NCI-H187 treated with DMSO at 0.1 percent for 48 hours (cell line): ENCODE measurements at places on chromosomes 16 and 17.

GRCh38 chr17:45274033-45274432 lies 12.1 kb upstream of the SPATA32 start:
- no peak for DNase-seq

- no peak for DNase-seq
These were observed 41.6 kb downstream of the SNX11 start for GRCh38 chr17:48148854-48149786.

- no peak for DNase-seq
These were observed 89.2 kb downstream of the MAP2K6 start for GRCh38 chr17:69503711-69504110.

DNA sequence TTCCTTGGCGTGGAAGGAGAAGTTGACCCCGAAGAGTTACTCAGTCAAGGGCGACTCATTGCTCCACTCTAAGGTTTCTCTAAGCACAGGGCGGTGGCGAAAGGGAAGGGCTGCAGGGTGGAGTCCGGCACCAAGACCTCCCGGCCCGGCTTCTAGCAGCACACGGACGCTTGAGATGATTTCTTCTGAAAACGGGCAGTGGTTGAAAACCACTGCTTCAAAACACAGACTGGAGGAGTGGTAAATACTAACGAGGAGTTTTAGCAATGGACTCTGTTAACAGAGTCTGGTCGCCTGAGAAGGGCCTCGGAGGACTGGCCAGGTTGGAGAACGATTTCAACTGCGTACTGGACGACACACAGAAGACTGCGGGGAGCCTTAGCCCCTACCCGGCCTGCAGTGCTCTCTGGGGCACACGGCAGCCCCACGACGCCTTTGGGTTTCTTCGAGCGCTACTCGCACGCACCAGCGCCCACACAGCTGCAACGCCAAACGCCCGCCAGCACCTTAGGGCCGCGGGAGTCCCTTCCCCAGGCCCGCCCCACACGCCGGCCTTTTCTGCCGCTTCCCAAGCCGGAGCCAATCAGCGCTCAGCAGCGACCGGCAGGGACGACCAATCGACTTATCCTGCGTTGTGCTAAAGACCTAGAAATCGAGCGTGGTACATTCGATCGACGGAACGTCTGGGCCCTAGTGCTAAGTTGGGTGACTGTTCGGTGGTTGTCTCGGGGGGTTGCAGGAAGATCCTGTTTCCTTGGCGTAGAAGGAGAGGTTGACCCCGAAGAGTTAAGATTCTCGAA lies 14.4 kb upstream of the CA4 start:
- DNase-seq = peak; percentile 73

- peak; percentile 19 for DNase-seq
These were observed 46.2 kb upstream of the NOL11 start for GRCh38 chr17:67671493-67671892.

DNA sequence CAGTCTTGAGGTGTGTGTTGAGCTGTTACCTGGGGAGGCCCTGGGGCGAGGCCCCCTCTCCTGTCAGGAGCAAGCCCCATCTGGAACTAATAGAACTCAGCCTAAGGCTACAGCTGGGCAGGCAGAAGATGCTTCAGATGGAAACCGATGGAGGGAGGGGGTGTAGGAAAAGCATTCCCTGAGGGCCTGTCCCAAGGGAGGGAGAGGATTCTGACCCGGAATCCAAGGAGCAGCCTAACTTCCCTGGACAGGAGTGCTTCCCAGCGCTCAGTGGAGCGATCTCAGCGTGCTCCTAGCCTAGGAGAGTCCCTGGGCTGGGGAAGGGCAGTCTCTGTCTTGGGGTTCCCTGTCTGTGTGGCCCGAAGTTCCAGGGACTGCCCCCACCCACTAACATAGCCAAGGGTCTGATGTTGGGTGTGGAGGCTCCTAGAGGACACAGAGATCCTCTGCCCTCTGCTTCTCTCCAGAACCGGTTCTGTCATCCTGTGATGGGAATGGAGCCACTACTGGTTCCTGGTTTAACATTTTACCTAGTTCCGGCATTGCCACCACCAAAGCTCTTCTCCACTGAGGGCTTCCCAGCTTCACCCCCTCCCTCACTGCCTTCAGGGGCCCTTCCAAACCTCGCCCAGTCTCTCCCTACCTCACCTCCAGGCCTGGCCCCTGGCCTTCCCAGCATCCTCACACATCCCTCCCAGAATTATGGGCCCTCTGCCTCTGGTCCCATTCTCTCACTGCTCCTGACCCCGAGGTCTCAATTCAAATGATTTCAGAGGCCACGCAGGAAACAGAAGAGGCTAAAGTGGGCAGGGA lies 58.7 kb downstream of the RTN4RL1 start:
- DNase-seq = no peak

GRCh38 chr16:84810518-84811273 lies 9.1 kb upstream of the CRISPLD2 start:
- no peak for DNase-seq

DNA sequence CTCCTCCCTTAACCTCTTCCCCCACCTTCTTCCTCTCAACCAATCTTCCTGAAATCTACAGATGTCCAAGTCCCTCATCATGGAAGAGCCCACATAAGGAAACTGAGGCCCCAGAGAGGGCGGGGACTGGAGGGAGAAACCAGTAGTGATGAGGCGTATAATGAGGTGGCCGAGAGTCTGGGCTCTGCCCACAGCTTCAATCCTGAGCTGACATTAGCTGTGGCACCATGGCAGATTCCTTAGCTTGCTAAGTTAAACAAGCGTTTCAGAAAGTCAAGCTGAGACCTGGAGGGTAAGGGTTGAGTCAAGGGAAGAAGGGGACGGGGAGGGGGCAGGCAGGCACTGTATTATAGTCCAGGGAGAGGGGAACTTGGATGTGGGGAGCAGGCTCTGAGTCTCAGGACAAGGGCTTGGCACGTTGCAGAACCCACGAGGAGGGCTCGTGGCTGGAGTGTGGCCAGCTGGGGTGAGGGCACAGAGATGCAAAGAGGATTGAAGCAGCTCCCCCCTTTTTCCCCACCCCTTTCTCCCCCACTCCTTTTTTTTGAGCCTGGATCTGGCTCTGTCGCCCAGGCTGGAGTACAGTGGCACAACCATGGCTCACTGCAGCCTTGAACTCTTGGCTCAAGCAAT lies 13.3 kb downstream of the ARHGAP23 start:
- DNase-seq = no peak

GRCh38 chr17:66715745-66716156 lies 119.2 kb upstream of the CACNG5 start:
- peak; percentile 20 for DNase-seq

DNA sequence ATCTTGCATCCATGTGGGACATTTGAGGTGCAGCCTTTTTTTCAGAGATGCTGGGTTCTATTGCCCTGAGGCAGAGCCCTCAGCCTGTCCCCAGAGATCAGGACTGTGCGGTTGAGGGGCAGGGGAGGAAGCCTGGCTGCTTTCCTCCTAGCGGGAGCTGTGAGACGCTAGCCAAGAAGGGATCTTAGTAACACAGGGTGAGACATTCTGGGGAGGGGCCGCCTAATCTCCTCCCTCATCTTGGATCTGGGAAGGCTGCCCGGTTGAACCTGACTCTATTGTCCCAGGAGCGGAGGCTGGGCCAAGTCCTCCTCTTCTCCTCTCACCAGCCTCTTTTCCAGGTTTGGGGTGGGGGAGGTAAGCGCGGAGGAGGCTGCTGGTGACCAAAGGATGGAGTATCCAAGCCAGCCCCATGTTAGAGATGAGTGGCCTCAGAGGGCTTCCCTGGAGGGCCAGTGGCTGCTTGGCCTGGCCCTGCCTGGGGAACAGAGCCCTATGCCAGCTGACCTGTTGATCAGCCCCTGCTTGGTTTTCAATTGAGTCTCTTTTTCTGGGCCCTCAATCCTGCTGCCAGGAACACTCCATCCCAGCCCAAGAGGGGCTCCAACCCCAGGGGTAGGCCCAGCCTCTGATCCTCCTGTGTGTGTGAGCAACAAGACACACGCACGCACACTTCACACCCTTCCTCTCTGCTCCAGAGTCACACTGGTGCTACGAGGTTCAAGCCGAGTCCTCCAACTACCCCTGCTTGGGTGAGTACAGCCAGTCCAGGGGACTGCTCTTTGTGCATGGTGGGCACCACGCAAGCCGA lies 5.0 kb downstream of the CA4 start:
- DNase-seq = no peak

- DNase-seq = no peak
These were observed 86.5 kb downstream of the RPA1 start for GRCh38 chr17:1916316-1916715.

DNA sequence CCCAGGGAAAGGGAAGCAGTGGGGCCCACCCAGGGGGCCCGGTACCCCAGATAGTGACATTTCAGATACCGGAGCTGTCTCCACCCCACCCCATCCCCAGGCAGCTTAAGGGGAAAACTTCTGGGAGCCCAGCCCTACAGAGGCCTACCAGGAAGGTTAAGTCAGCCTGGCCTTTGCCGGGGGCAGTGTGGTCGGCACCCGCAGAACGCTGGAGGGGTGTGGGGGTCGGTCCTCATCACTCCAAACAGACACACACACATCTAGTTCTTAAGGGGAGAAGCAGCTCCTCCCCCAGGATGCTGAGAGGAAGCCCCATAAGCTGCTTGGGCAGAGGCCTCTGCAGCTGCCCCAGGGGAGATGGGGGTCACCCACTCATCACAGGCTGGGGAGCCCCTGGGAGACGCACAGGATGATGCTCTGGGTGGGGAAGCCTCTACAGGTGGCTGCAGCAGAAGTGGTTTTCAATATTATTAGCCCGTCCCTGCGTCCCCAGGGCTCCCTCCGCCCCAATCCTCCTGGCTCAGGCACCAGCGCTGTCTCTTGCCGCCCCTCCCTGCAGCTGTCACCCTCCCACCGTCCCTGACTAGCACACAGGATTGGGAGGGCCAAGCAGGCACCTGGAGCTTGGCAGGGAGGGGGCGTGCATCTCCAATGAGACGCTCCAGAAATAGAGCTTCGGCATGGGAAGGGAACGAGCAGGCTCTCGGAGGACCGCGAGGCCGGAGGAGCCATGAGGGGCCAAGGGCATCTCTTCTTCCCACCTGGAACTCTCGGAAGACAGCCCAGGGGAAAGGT lies 1.4 kb upstream of the ABR start:
- no peak for DNase-seq

GRCh38 chr16:19116711-19117449 lies 3.1 kb downstream of the ITPRIPL2 start:
- no peak for DNase-seq

DNA sequence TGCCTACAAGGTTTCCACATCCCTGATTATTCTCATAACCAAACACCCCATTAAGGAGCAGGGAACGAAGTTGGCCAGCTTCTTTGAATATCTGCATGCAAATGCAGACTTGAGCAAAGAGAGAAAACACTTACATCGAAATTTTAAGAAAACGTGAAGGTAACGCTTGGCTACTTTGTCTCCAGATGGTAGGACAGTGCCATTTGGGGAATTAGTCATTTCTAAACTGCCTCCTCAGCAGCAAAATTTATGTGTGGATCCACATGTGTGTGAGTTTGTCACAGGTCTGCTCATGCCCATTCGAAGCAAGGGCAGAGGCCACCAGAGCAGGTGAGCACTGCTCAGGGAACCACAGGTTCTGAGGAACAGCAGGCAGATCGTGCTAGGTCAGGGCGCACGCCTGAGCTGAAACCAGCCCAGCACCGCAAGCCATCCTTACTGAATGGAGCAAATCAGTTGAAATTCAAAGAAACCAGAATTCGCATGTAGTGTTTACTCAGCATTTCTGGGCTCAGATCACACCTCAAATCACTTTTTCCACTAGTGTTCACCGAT lies 80.1 kb downstream of the SOCS1 start:
- DNase-seq = no peak

GRCh38 chr17:28740406-28741357 lies 3.1 kb upstream of the TRAF4 start:
- no peak for DNase-seq

DNA sequence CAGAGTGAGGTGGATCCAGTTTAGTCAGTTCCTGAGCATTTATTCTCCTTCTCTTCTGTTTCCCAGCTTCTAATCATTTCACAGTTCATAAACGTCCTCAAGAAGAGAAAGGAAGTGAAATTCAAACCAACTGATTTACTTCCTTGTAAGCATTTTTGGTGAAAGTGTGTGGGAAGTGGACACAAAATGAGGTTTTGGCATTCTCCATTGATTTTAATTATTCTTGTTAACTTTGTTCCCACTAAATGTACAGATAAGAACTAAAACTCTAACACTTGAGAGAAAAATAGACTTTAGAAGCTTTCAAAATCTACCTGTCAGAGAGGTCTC lies 42.7 kb upstream of the CORO6 start:
- no peak for DNase-seq

- DNase-seq = no peak
These were observed 80.8 kb upstream of the RNU2-1 start for GRCh38 chr17:43314611-43315011.

DNA sequence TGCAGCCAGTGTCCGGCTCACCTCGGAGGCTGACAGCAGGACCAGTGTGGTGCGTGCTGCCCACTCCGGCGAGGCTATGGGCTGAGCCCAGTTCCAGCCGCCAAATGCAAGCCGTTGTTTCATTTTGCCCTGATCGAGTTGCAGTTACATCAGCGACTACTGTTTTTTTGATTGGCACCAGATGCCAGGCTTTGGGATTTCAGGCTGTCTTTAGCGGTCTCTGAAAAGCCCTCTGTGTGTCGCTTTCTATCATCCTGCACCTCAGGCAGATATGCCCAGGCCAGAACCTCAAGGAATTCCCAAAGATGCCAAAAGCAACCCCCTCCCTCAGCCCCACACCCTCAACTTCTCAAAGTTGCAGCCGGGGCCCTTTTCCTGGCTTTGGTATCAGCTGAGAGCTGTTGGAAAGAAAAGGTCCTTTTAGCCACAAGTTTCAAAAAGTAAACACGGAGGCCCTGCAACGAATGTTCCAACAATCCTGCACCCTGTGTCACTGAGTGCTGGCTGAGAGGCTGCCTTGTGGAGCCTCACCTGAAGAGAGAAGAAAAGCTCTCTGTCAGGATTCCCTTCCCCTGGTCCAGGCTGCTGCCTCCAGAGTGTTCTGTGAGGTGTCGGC lies 58.9 kb downstream of the WWP2 start:
- DNase-seq = no peak

DNA sequence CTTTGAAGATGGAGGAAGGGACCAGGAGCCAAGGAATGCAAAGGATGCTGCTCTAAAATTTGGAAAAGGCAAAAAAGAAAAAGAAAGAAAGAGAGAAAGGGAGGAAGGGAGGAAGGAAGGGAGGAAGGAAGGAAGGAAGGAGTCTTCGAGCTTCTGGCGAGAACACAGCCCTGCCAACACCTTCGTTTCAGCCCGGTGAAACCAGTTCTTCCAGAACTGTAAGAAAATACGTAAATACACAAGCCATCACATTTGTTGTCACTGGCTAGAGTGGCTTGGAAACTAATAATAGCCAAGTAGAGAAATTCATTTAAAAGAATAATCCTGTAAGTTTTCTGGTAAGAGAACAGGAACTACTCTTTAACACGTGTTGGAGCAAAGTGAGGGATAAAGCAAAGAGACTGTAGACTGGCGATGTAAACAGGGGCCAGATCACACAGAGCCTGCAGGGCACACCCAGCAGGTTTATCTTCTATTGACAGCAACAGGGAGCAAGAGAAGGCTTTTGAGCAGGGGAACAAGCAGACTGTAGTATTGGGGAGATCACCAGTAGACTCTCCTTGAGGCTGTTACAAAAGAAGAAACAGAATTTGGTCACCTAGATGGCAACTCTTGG lies 188.7 kb upstream of the MPHOSPH6 start:
- no peak for DNase-seq
